Activated T-cell treated with anti-CD3 and anti-CD28 coated beads for 1 hour (primary cell): ENCODE measurements at places on chromosomes 3 and 15.

DNA sequence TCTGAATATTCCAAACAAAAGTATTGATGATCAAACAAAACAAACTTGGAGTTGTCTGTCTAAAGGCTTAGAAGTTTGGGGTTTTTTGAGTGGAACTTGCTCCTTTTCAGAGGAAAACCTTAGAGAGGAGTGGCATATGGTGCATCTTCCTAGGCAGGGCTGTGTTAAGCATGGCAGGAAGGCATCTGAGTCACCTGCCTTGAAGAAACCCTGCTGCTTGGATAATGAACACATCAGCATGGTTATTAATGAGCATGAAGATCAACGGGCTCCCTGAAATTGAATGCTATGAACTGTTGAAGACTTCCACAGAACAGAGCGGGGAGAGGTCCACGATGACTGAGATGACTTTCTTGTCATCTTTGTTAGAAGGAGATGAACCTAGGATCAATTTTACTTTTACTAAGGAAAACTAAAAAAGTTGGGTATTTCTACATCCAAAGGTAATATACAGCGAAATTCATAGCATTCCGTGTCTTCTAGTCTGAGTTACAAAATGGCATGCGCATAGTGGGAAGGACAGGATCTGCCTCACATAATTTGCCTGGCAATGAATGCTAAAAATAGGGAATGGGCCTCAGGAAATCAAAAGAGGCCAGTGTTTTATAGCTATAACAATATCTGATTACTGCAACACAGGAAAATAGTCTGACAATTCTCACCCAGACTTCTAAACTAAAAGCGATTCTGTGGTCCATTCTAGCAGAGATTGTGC lies 11.6 kb upstream of the TMED3 start:
- DNase-seq = no peak

DNA sequence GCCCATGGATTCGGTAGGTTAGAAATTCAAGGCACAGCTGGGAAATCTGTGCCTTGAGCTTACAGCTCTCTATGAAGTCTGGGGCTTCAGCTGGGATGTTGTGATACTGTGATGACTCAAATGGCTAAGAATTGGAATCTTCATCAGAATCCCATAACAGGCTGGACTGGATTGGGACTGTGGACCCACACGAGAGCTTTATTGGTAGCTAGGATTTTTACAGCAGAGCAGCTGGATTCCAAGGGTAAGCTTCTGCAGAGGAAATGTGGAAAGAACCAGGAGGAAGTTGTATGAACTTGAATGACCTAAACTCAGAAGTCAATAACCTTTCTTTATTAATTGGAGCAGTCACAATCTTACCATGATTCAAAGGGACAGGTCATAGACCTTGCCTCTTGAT lies 1187.1 kb downstream of the ROBO1 start:
- no peak for DNase-seq

DNA sequence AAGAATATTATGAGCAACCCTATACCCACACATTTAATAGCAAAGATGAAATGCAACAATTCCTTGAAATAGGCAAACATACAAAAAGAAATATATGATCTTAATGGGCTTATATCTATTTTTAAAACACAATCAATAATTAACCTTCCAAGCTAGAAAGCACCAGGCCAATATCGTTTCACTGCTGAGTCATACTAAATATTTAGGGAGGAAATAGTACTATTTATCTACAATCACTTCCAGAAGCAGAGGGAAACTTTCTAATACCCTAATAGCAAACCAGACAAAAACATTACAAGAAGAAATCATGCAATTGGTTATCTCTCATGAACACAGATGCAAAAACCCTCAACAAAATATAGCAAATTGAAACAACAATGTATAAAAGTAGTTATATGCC lies 207.8 kb downstream of the MTHFS start:
- DNase-seq = no peak

GRCh38 chr15:37793851-37794250 lies 140.6 kb upstream of the TMCO5A start:
- DNase-seq = no peak

DNA sequence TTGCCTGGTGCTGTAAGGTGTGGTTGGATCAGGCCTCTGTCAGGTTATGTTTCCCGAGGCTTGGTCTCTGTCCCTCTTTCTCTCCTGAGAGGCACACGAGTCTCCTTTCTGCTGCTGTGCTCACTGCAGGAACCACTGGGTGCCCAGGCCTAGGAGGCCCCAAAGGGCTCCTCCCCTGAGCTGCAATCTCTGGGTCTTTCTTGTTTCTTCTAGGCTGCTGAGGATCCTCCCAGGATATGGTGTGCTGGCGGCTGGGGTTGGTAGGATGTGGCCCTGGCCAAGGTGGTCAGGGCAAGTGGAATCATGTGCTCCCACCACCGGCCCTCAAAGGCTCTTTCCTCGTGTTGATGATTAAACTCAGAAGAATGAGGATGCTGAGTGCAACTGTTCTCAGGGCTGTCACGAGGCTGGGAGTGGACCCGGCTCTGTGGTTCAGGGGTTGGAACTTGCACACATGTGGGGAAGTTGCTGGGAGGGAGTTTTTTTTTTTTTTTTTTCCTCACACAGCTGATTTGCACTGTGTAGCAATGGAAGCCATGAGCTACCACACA lies 43.6 kb upstream of the CTSH start:
- no peak for DNase-seq

GRCh38 chr3:13379201-13379830 lies 40.8 kb downstream of the NUP210 start:
- no peak for DNase-seq

DNA sequence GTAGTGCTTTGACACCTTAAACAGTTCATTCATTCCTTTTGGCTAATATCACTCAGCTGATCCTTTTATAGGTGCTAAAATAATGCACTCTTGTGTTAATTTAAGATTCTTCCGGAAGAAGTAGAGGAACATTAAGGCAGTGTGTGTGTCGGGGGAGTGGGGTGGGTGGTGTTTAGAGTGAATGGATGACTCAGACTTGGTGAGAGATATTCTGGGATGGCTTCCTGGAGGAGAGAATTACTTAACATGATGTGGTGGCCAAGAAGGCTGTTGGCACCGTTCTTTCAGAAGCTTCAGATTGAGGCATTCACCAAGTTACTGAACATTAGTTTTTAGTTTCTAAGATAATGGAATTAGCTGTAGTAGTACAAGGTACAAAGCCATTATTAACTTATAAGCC lies 125.6 kb upstream of the ROPN1 start:
- DNase-seq = no peak

DNA sequence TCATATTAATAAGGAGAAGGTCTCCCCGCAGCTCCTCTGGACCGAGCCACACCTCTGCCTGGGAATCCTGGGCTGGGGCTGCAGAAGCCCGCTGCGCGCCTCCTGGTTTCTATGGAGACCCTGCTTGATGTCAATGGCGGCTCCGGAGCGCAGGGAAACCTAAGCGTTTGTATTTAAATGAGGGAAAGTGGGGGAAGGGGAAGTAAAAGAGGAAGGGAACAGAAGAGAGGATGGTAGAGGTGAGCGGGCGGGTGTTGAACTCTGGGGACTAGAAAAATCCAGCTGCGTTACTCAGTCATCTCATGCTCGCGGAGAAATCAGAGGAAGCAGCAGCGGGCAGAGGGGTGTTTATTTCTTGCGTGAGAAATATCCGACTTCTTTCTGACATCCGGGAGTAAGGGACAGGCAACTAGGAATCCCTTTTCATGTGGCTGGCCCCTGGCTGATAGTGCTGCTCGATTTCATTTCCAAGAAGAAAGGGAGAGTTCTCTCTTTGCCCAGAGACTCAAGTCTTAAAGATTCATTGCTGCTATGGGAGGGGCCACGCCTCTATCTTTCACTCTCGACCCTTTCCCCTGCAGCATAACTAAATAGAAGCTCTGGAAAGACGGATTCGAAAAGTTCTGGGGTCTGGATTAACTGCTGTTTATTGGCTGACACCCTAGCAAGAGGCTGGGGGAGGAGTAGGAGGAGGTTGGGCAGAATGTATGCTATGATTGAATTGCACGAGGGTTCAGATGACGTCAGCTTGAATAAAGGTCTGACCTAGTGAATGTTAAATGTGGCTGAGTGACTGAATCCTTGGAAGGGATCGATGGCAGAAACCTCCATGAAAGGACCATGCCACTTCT lies 110.5 kb upstream of the GAP43 start:
- no peak for DNase-seq

DNA sequence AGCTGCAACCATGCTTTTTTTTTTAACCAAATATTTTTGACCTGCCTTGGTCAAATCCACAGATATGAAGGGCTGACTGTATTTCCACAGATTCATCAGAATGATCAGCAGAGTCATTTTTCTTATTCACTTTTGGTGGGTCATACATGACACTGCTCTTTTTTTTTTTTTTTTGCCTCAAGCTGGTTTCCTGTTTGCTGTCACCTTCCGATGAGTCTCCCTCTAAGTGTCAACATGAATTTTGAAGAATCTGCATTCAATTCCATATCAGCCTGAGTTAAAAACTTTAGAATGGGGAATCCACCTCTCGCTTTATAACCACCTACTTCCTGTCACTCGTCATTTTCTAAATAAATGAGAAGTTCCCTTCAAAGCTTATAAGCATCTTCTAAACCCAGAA lies 2.2 kb upstream of the SLC12A8 start:
- DNase-seq = no peak

GRCh38 chr15:37100109-37100965 lies at the start of gene MEIS2:
TSS of gene MEIS2 (minus strand) at chr15:37100549. CDS start at chr15:37099466, 1,083 bp downstream.
- DNase-seq = no peak

GRCh38 chr3:149384911-149385321 lies 7.5 kb upstream of the TM4SF1 start:
- no peak for DNase-seq

DNA sequence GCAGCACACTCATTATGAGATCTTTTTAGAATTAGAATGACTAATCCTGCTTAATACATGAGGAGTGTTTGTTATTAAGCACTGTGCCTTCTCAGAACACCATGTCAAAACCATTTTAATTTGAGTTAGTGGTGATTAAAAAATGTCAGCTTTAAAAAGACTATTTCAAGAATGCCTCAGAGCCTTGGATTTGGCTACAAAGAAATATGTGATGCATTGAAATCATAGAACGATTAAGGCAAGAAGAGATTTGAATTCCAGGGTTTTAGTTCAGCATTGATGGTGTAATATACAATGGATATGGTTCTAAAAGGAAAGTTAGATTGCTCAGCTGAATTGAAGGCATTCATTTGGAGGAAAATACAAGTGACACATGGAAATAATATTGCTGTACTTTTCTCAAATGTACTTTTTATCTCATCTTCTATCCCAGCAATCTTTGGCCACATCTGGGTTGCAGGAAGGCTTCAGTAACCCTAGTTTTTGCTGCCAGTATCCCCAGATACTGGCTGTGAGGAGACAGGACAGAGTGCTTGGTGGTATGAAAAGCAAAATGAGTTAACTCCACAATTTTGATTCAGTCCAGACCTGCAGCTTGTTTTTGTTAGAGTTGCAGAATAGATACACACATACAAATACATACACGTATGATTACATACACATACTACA lies 303.8 kb downstream of the CLSTN2 start:
- DNase-seq = no peak

DNA sequence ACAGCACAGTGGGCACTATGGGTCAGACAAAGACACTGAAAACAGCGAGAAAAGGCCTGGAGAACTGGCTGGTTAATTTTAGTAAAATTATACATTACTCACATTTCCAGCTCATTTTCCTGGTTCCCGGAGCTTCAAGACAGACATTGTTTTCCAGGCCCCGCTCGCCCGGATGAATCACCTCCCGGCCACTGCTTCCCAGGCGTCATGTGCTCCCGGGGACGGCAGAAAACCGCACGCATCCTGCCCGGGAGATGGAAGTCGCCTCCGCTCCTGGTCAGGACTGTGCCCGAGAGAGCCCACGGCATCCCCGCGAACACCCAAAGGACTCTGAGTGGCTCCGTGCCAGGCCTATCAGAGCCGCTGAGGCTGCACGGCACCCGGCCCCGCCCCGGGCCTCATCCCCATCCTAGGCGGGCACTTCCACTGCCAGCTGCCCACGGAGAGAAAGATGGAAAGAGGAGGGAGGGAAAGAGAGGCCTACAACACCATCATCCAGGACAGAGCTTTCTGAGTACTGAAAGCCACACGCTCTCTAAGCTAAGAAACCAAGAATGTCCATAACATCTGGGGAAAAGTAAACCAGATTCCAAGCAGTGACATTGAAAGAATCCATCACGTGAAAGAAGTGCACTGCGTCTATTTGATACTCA lies 75.1 kb downstream of the VGLL4 start:
- DNase-seq = no peak

- DNase-seq = peak; percentile 42
Measured at GRCh38 chr3:196684548-196685407, 27.3 kb downstream of the CEP19 start.

- DNase-seq = no peak
Measured at GRCh38 chr3:29215948-29216347, 64.9 kb upstream of the RBMS3 start.

DNA sequence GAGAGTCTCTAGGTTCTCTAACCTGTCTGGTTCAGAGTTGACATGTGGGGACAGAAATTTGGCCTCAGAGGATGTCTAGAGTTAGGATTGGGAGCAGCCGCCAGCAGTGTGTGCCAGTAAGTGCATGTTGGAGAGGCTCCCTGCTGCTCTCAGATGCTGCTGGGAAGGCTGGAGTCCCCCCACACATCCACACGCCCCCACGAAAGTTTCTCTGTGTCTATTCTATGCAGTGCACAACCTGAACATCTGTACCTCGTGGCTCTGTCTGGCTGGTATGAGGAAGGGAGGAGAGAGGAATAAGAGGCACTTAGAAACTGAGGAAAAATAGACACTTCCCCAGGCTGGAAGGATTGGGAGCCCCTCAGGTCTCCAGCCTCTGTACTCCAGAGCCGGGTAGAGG lies 131.8 kb downstream of the RAB11A start:
- DNase-seq = no peak

GRCh38 chr3:40169983-40170382 lies 139.5 kb upstream of the EIF1B start:
- DNase-seq = no peak

GRCh38 chr15:67474405-67475110 lies 46.4 kb upstream of the C15orf61 start:
- no peak for DNase-seq

GRCh38 chr3:16917256-16917935 lies 32.6 kb downstream of the PLCL2 start:
- DNase-seq = no peak

GRCh38 chr15:48802257-48802656 lies 8.6 kb downstream of the CEP152 start:
- no peak for DNase-seq

- no peak for DNase-seq
Measured at GRCh38 chr3:72818092-72818773, 30.0 kb downstream of the SHQ1 start.
